ENCODE measurements at places on chromosomes 6 and 20.

DNA sequence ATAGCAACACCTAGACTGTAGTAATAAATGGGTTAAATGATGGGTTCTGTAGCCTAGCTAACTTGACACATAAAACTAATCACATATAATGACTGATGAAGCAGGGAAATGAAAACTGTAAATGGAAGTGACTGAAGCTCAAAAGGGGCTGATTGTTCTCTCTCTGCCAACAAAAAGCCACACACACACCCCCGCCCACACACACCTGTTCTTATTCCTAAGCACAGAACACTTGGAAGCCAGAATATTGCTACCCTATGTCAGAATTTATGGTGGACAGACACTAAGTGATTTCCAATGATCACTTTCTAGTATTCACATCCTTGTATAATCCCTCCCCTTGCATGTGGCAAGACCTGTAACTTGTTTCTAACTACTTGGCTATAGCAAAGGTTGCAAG, 603.5 kb downstream of the UTRN start:
- peak; percentile 1 for DNase-seq

GRCh38 chr6:136927292-136927691, 5.2 kb downstream of the SLC35D3 start:
- DNase-seq, result peak; percentile 44

GRCh38 chr20:34437330-34437986, 74.4 kb downstream of the ITCH start:
- DNase-seq, result no peak

DNA sequence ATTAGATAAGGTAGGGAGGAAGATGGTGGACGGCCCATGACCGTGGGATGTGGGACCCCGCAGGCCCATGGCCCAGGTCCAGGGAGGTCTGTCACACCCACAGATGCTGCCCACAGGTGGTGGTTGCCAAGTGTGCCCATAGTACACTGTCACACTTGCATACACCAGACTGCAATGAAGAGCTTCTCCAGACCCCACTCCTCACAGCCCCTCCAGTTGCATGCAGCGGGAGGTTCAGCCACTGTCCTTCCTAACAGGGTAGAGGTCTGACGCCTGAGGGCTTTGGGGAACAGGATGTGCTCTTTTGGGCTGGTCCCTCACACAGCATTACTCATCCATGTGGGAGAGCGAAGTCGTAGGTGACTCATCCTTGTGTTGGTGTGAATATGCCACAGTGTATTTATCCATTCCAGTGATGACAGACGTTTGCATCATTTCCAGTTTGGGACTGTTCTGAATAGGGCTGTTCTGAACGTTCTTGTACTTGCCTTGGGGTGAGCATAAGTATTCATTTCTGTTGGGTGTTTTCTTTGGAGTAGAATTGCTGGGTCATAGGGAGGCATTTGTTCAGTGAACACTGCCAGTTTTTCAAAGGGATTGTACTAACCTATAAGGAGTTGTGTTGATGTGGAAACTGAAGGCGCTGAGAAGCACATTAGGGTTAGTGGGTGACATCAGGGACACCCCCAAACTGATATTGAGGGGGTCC, 10.1 kb upstream of the PYGB start:
- DNase-seq, result peak; percentile 54

- DNase-seq, result peak; percentile 83
Measured at GRCh38 chr20:37383229-37383989, 37.5 kb downstream of the SRC start.

DNA sequence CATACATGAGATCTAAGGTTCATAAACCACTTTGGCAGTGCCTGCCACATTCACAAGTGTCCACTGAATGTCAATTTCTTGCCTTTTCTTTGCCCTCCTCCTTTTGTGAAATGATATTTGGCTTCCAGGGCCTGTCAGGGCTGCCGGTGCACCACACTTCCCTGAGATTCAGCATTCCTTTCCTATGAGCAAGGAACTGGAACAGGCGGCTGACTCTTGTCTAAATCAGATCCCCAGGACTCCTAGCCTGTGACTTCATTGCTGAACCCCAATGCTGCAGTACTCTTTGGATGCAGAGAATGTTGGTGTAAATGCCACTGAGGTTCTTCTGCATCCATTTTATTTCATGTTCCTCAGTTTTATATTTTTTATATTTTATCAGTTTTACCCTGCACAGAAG, 172.2 kb downstream of the ARID1B start:
- no peak for DNase-seq

DNA sequence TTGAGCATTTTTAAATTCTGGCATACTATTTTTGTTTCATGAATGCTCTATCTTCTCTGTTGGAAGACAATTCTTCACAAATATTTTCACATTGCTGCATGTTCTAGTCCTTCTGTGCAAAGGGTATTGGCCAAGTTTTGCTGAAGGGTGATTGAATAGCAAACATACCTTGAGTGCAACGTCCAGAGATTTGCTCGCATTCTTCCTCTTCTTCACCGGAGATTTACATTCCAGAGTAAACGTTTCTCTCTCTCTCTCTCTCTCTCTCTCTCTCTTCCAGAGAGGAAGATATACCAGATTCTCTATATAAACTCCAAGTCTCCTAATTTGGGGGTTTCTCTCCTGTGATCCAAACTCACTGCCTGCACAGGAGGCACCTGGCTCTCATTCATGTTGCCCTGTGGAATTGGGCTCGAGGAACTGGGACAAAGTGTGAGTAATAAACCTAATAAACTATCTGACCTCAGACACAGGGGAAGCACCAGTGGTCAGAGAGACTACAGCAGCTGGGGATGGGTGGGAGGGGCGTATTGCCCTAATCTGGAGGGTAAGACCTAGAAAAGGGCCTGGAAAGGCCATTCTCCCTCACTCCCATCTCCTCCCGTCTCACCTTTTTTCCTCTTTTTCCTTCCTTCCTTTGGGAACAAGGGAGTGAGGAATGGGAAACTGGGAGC, 1.1 kb upstream of the TREML1 start:
- no peak for DNase-seq

- no peak for DNase-seq
Measured at GRCh38 chr6:11798096-11798495, 19.5 kb upstream of the ADTRP start.

GRCh38 chr6:30722280-30723112, 2.3 kb downstream of the TUBB start:
- peak; percentile 84 for DNase-seq

GRCh38 chr20:61596687-61597330, 344.7 kb downstream of the CDH4 start:
- no peak for DNase-seq

DNA sequence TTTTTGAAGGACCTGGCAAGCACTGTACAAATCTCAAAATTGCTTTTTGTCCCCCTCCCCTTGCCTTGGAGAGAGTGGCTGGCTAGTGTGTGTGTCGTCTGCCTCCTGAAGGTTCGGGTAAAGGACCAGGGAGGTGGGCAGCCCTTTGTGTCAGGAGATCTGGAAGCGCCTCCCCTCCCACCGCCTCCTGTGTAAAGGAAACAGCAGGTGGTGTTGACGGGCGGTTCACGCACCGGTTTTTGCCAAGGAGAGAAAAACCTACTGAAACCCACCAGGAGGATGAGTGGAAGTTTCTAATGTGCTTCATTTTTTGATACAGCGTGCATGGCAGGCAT, 1.2 kb downstream of the ENTPD6 start:
- no peak for DNase-seq

GRCh38 chr6:89035252-89036101, 45.1 kb upstream of the PNRC1 start:
- peak; percentile 15 for DNase-seq

DNA sequence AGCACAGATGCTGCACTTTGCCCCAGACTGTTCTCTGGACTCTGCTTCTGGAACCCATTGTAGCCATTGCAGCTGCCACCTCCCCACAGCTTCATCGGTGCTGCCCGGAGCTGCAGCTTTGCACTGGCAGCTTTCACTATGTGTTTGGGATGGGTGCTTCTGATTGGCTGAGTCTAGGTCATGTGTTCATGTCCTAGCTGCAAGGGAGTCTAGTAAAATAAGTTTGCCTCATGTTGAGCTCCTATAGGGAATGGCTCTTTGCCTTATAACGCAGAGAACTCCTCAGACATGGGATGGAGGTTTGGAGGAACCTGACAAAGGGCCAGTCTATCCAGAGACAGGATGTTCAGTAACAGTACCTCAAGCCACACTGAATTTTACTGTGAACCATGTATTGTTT, 268.0 kb downstream of the BMP7 start:
- DNase-seq, result no peak

- peak; percentile 22 for DNase-seq
Measured at GRCh38 chr6:127267646-127268625, 1.3 kb downstream of the RNF146 start.

- peak; percentile 80 for DNase-seq
Measured at GRCh38 chr6:37177077-37177934, 7.4 kb downstream of the PIM1 start.

GRCh38 chr6:47741807-47742206, 40.0 kb upstream of the OPN5 start:
- DNase-seq, result no peak

DNA sequence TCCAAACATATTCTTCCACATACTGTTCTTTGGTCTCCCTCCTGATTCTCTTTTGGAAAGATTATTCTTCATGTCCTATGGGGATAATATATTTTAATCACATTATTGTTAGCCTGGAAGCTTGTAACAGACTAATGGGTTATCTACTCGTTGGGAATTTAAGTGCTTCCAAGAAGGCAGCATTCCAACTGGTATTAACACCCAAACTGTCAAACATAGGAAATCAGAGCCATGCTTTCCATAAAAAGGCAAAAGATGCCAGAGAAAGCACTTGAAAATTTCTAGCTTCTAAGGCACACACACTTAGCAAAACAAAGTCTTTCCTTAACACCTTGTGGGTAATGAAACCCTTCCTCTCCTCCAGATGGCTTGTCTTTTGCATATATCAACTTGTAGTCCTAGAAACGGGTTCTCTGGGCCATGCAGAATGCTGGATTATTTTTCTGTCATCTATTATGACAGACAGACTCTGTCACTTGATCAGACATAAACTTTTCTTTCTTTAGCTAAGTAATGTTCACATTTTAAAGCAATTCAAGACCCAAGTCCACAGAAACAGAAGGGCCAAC, 41.5 kb downstream of the B4GALT5 start:
- no peak for DNase-seq

DNA sequence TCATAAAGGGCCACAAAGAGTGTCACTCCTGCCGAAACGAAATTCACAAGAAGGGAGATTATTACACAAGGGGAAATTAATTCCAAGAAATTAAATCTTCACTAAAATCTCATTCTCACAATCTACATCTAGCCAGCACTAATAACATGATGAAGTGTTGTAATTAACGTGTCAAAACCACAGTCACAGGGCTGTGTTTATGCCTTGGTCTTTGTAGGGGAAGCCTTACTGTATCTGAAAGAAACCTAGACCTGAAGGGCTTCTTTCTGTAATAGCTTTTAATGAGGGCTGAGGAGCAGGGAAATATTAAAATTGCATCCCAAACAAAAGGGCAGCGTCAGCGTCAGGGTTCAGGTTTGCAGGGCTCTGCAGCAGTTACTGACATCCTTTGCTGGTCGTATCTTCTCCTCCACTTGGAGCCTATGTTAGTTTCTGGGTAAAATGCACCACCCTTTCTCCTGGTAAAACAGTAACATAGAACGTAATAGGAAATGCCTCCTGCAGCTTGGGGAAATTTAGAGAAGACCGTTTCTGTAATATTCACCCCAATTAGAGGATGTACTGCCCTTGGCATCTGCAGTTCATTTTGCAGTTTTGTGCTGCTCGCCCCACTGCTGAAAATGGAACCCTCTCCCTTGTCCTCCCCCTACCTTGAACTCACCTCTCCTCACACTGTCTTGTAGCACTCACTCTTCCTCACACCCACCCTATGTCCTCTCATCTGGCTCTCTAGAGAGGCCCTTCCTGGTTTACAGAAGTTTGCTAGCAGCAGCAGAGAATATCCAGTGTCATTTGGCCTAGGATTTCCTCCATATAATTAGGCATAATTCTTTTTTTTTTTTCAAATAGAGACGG, 109.0 kb upstream of the TRAF3IP2 start:
- DNase-seq, result no peak

DNA sequence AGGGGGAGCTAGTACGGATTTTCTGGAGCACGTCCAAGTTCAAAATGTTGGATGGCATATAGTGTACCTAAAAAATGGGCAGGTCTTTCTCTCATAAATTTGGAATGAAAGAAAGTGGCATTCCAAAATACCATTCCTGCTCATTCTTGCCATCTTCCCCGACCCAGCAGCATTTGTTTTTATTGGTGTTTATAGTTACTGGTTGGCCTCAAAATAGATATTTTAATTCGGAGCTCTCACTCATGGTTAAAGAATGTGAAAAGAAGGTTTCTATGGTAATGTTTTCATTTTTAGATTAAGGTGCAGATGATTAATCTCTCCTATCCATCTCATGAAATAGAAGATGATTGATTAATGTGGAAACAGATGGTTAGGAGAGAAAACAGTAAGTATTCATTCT, 204.5 kb downstream of the HIVEP2 start:
- no peak for DNase-seq

- DNase-seq, result no peak
Measured at GRCh38 chr6:159943101-159943632, 25.7 kb upstream of the IGF2R start.

DNA sequence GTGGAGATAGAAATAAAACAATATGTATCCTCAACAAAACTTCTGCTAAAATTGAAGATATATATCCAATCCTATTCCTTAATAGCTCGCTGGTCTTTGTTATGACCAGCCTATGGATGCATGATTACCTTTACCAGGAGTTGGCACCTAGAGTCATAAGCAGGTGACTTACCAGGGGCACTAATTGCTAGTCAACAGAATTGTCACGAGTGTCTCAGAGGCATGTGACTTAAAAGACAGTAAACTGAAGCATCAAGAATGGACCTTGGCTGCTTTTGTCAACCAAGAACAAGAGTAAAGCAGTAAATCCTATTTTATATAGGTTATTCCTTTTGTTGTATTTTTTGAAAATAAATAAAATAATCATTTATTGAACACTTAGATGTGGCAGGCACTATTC, 115.4 kb downstream of the MYO6 start:
- no peak for DNase-seq

- no peak for DNase-seq
Measured at GRCh38 chr20:63695424-63696305, 787 bp upstream of the TNFRSF6B start.

DNA sequence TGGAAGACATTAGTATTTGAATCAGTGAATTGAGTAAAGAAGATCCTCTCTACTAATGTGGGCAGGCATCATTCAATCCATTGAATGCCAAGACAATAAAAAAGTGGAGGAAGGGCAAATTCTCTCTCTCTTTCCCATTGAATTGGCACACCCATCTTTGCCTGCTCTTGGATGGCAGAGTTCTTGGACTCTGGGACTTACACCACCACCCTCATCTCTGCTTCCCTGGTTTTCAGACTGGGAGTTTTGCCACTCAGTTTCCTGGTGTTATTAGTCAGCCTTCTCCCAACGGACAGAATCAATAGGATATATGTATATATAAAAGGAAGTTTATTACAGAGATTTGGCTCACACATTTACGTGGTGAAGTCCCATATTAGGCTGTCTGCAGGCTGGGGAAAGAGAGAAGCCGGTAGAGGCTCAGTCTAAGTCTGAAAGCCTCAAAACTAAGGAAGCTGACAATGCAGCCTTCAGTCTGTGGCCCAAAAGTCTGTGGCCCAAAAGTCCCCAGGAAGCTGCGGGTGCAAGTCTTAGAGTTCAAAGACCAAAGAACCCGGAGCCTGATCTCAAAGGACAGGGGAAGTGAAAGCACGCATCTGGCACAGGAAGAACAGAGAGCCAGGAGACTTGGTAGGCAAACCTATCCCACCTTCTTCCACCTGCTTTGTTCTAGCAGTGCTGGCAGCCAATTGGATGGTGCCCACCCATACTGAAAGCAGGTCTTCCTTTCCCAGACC, 64.4 kb downstream of the SMPDL3A start:
- DNase-seq, result no peak

Data from erythroblast (primary cell).